ENCODE measurements at places on chromosomes 7 and 10.

- peak; percentile 47 for DNase-seq
These were observed 11.6 kb upstream of the RBP3 start for GRCh38 chr10:47336387-47337134.

GRCh38 chr10:70234668-70235447 is 1.6 kb upstream of the PPA1 start:
- no peak for DNase-seq

DNA sequence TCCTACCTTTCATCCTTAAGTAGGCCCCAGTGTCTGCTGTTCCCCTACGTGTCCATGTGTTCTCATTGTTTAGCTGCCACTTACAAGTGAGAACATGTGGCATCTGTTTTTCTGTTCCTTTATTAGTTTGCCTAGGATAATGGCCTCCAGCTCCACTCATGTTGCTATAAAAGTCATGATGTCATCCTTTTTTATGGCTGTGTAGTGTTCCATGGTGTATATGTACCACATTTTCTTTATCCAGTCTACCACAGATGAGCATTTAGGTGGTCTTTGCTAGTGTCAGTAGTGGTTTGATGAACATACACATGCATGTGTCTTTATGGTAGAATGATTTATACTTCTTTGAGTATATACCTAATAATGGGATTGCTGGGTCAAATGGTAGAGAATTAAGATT is 146.2 kb upstream of the SLC26A5 start:
- DNase-seq, result no peak

GRCh38 chr7:135232720-135233119 is 918 bp upstream of the STRA8 start:
- DNase-seq, result no peak

- DNase-seq, result no peak
These were observed 390.1 kb downstream of the GATA3 start for GRCh38 chr10:8444630-8445029.

- DNase-seq, result no peak
These were observed 113.5 kb downstream of the KLF6 start for GRCh38 chr10:3671386-3671955.

Data from H54 (cell line).